Fibroblast of skin of left quadriceps (primary cell): ENCODE measurements at places on chromosomes 5 and 9.

DNA sequence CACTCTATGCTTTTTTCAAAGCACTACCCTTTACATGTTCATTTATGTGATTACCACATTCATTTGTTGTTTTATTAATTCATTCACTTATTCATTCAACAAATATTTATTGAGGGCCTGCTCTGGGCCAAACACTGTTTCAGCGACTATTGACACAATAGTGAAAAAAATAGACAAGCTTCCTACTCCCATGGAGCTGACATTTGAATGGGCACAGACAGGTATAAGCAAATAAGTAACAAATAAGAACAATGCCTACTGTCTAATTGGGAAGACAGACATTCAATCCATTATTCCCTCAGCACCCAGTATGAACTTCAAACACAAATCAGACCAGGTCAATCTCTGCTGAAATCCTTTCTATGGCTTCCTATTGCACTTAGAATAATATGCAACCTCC, 156.9 kb upstream of the NR3C1 start:
- DNase-seq = no peak

- peak; percentile 4 for DNase-seq
Measured at GRCh38 chr9:12643686-12644085, 49.5 kb upstream of the TYRP1 start.

GRCh38 chr5:96857924-96858323, 18.4 kb upstream of the ERAP2 start:
- no peak for DNase-seq

DNA sequence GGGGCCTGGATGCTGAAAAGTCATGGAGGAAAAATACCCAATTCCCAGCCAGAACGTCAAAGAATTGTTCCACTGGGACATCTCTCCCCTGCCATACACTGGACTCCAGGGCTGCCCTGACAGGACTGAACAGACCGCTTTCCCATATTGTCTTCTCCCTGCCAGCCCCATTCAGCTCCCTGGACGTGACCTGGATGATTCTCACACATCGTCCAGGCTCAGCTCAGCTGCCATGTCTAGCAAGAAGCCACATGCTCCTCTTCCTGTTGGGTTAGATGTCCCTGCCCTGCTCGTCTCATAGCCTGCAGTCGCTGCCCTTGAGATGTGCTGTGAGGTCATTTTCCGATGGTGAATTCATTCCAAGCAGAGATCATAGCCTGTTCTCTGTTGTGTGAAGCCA, 37.4 kb downstream of the FOXI1 start:
- no peak for DNase-seq

- DNase-seq = peak; percentile 55
Measured at GRCh38 chr9:79799691-79800335, 228.0 kb downstream of the TLE4 start.

DNA sequence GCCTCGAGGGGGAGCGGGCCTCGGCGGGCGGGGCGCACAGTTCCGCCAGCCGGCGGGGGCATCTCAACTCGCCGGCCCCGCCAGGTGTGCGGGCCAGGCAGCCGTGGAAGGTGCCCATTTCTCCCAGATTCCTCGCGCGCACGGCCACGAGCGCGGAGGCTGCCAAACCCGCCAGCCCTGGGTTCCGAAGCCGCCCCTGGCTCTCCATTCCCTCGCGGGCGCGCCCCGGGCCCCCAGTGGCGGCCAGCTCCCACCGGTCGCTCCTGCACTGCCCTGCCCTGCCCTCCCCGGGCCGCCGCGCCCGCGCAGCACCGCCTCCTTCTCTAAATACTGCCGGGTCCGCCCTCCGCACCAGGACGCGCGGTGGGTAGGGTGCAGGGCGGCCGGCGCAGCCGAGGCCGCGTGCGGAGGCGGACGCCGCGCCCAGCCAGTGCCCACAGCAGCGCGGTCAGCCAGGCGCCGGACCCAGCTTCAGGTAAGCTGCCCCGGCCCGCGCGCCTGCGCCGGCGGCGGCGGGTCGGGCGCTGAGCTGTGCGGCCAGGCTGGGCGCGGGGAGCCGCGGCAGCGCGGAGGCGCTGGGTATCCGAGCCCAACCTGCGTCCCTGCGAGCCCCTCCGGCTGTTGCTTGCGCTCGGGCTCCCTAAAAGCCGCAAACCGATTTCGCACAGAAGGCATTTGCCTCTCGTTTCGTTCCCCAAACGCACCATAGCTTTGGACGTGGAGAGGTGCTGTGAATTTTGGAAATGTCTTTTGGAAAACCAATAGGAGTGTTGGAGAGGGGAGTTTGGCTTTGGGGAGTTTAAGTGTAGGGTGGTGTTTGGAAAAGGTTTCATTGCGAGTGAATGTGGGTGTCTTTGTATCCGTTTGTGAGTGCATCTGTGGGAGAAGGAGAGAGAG, at the start of gene TMEM171:
TMEM171 (plus strand) TSS at position 354 of the 897 bp plus-strand sequence. CDS start 2,799 bp downstream, outside the sequence.
- DNase-seq = no peak

GRCh38 chr5:55450050-55450765, 84.6 kb downstream of the PLPP1 start:
- peak; percentile 32 for DNase-seq

DNA sequence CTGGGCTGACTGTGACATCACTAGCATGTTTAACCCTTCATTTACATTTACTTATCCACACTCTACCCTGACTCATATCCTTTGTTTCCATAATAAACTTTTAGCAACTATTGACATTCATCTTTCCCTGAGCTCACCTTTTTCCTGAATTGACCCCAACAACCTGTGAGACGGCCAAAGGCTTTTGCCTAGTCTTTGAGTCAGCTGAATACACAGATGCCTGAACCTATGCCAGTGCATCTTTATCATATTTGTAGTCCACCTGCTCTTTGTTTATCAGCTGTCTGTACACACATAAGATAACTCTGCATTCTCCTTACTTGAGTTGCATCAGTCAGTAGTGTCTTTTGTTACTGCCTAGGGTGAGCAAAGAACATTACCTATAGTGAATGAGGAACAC, 128.5 kb upstream of the HMHB1 start:
- DNase-seq = no peak

DNA sequence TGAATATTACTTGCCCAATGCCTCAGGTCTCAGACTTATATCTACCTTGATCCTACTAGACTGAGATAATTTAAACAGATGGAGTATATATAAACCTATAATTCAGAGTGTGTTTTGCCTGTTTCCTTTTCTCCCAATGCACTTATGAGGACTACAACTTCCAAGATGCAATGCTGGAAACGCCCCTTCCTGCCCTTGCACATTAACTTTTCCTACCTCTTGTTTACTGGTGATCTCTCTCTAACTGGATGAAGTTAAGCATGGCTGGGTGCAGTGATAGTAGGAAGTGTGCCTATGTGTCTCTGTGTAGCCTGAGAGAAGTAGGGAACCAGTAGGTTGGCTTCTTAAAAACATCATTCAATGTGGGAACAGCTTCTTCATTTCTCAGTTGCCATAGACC, 115.2 kb downstream of the SVEP1 start:
- no peak for DNase-seq

DNA sequence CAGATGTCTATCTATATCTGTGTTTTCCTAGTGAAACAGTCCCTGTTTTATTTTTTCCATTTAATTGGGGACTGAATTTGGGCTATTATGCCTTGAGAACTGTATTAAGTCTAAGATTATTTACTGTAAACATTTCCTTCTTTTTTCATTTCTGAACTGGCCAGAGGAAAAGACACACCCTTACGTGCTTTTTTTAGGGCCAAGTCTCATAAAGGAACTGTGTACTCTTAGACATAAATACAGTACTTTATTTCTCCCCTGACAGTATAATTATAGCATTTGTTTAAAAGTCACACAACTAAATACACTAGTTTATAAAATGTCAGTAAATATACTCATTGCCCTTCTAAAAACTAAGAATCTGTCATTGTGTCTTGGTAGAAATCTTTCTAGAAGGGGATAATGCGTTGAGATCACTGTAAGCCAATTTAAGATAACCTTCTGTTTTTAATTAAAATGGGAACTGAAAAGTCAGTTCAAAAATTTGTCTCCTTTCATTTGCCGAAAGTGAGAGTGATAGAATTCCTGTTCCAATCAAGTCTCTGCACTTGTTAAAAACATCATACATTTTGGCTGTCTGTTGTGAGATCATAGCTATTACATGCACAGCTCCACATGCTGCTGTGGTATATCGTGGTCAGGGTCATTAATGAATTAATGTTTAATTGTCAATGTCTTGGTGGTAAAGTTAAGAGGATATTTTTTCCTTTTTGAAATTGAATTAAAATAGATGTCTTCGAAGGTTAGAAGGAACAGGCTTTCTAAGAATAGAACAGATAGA, 132.1 kb downstream of the FOCAD start:
- no peak for DNase-seq

GRCh38 chr5:103617090-103617489, 54.5 kb upstream of the NUDT12 start:
- no peak for DNase-seq

- DNase-seq = no peak
Measured at GRCh38 chr9:90873422-90873821, 71.8 kb downstream of the SYK start.

DNA sequence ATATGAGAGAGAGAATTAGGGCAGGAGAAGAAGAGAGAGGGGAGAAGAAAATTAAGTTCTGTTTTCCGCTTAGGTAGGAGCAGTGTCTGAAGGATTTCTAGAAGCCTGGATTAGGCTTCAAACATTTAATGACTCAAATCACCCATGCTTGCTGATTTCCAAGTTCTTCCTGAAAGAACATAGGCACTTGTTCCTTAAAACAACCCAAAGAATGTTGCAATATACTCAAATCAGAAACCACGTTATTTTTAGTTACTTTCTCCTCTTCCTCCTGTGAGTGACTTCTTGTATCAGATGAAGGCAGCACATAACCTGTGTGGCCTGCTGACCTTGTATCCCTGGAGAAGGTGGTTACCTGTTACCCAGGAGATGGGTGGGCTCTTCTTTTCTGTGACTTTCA, 351.5 kb upstream of the KLF4 start:
- no peak for DNase-seq

- no peak for DNase-seq
Measured at GRCh38 chr9:128414461-128414860, 6.2 kb upstream of the CERCAM start.

DNA sequence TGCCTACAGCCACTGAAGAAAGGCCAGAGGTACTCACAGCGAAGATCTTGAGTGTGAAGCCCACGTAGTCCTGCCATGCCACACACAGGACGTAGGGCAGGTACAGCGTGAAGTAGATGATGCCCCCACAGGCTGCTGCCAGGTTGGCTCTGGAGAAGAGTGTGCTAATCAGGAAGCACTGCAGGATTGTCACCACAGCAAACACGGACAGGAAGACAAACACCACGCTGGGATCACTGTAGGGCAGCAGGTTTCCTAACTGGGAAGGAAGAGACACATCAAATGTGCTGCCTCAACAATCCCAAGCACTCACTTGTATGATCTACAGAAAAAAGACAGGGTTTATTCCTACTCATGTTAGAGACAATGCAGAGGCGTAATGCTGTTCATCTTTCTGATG, 63.0 kb downstream of the NIPSNAP3B start:
- DNase-seq = no peak

DNA sequence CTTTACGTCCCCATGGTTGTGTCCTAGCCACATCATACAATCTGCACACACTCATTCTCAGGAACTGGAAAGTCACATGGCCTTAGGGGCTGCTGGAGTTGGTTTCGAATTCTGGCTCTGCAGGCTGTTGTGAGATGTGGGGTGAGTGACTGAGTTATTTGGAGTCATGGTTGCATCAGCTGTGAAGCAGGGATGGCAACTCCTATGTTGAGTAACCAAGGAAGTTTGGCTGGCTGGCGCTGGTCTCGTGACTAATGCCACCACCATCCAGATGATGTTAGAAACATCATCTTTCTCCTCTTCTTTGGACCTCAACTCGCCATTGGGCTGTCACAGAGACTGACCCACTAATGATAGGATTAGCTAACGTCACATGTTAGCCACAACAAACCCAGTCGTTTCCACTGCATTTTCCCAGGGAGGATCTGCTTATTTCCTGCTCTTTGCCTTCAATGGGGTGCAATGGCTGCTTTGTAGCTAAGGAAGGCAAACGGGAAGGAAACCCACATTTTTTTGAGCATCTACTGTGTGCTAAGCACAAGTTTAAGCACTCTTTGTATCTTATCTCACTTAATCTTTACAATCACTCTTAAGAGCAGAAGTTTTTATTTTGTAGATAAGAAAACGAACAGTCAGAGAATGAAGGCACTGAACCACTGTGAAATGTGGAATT, 78.1 kb upstream of the UBTD2 start:
- DNase-seq = peak; percentile 93

- no peak for DNase-seq
Measured at GRCh38 chr5:124064956-124065355, 553.0 kb downstream of the CSNK1G3 start.

DNA sequence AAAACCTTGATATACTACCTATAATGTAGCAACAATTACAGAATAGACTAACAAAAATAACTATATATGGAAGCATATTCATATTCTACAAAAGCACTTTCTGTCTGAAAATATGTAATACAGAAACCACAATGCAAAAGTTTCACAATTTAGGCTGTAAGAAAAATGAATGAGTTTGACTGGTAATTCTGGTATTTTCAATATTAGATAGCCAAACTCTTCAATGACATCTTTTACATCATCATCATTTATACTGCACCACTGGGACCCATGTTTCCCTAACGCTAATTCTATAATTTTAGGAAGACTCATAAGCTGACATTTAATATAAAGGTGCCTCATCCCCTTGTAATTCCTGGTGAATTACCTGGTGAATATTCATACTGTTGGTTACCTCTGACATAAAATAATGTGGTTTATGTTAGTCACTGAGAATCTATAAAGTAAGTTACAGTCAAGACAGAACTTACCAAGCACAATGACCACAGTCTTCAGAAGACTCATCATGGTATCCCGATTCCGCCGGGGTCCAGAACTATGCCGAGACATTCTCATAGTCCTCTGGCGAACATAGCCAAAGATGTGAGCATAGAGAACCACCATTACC, 97.2 kb downstream of the LPAR1 start:
- DNase-seq = no peak

- DNase-seq = no peak
Measured at GRCh38 chr9:126965541-126966428, 51.2 kb downstream of the RALGPS1 start.

GRCh38 chr5:147804334-147804733, 21.8 kb upstream of the JAKMIP2 start:
- DNase-seq = no peak

DNA sequence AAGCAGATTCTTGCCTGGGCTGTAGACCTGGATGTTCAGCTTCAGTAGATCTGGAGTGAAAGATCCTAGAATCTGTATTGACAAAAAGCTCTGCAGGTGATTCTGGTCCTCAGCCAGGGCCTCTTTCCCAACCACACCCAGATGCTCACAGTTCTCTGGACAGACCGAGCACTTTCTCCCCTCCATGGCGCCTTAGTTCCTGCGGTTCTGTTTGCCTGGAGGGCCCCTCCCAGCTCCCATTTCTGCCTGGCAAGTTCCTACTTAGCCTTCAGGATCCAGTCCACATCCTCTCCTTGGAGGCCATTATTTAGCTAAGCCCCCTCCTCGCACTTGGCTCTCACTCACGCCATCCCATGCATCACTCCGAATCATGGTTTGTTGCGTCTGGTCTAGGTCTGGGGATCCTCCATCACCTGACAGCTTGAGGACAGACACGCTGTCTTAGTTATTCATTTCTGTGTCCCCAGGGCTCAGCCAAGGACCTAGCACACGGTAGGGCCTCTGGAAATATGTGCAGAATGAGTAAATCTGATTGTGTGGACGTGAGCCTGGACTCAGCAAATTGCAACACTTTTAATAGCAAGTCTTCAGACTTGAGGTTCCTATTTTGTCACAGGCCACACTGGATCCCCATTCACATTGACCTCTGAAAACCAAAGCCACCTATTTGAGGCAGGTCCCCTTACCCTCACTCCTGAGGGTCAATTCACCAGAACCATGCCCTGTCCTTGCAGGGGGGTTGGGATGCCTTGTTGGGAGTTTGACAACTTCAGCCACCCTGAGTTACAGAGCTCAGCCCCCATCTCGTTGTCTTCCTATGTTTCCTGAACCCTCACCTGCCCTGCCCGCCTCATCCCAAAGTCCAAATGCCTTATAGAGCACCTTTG, 50.7 kb downstream of the COL15A1 start:
- DNase-seq = no peak
